ENCODE measurements at places on chromosomes 6 and 20.

GRCh38 chr6:66555082-66555481 lies 848.1 kb upstream of the EYS start:
- no peak for DNase-seq

DNA sequence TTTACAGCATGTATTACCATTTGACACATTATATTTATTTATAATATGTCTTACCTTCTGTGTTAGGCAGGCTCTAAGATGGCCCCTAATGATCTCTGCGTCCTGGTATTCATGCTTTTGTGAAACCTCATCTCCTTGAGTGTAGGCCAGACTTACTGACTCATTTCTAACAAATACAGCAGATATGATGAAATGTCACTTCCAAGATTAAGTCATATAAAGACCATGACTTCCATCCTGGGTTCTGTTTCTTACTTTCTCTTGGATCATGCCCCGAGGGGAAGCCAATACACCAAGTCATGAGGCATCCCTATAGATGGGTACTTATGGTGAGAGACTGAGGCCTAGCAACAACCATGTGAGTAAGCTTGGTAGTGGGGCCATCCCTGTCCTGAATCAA lies 30.2 kb downstream of the ZHX3 start:
- DNase-seq, result no peak

DNA sequence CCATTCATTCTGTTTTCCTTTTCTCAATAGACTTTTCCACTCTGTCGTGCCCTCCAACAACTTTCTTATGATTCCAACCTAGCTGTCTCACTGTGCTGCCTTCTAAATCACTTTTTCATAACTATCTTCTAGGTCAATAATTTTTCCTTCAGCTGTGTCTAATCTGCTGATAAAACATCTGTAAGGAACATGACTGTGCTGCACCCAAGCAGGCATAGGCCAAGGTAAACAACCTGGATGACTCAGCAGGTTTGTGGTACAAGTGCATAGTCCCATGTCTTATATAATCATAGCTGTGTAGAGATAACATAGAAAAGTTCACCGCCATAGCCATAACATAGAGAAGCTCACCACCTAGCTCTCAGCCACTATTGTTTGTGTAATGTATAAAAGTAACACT lies 332.3 kb downstream of the PLCB1 start:
- no peak for DNase-seq

- DNase-seq, result no peak
Observed at GRCh38 chr6:41759905-41760579, 12.8 kb upstream of the PGC start.

GRCh38 chr6:30185846-30186484 lies 22.6 kb downstream of the TRIM15 start:
- no peak for DNase-seq

- no peak for DNase-seq
Observed at GRCh38 chr6:158707821-158708195, 58.0 kb downstream of the SYTL3 start.

DNA sequence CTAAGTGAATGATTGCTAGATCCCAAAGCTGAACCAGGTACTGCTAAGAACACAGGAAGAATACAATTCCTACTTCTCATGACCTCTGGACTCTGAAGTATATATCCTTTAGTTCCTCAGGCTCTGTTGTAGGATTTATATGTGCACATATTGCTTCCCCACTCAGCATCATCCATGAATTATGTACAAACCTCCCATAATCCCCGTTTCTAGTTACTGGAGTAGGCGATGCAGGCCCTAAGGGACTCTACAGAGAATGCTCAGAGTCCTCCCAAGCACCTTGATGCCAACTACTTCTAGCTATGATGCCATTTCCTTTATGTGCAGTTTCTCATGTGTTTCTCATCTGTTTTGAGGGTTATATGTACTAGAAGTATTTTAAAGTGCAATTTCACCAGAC lies 154.9 kb upstream of the EPHA7 start:
- no peak for DNase-seq
